ENCODE measurements at places on chromosomes 12 and 14.

GRCh38 chr12:124216966-124217365 lies 77.9 kb upstream of the RFLNA start:
- no peak for DNase-seq

DNA sequence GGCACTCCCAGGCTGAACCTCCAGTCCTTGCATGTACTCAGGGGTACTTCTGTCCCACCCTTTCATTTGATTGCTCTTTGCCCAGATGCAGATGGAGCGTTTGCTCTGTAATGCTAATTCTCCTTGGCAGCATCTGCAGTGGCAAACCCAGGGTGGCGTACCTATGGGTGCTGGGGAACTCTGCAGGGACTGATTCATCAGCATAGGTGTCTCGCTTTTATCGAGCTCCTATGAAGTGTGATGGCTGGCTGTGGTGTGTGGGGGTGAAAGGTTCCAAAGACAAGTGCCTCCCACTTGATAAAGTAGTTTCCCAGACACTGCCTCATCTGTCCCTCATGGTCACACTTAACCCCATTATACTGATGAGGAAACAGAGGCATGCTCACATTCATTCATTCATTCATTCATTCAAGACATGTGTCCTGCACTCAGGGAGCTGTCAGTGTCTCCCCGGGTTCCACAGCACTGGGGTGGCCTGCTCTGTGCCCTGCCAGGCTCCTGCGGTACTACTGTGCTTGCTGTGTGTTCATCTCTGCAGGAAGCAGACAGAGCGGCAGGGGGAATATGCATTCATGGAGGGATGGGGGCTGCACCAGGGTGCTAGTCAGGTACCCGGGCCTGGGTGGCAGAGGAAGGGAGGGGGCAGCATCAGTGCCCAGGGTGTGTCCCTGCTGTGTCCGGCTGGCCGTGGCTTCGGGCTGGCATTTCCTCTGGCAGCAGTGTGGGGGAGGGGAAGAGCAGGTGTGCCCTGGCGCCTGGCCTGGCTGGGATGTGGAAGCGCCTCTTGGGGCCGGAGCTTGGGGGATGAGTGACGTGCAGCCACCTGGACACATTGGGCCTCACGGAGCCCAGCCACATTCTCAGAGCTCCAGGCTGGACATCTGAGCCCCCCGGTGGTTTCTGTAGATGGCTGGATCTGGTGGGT lies 110.9 kb downstream of the TSPAN9 start:
- DNase-seq = peak; percentile 80

- no peak for DNase-seq
Observed at GRCh38 chr12:66851134-66851533, 172.3 kb upstream of the GRIP1 start.

DNA sequence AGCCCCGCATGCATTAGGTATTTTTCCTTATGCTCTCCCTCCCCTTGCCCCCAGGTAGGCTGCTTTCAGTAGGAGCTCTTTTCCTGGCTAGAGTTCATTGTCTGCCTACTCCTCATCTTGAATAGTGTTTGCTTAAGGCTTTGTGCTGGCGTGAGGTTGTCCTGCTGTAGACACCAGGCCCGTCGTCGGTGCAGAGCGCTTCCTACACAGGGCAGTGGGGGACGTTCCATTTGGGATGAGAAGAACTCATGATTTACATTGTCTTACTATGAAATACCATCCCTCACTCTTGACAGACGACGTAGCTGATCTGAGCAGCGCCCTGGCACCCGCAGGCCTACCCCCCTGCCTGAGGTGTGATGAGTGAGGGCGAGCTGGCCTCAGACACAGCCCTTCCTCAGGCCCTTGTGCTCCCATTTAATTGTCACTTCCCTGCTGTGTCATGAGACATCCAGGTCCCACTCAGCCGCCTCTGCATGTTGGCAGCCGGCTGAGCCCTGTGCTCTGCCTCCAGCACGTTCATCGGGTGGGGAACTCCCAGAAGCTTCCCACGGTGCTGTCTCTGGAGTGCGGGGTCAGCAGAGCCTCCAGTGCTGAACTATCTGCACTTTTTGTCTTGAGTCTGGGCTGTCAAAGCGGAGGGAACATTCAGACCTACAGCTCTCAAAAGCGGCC lies 76.0 kb downstream of the WDR20 start:
- no peak for DNase-seq

DNA sequence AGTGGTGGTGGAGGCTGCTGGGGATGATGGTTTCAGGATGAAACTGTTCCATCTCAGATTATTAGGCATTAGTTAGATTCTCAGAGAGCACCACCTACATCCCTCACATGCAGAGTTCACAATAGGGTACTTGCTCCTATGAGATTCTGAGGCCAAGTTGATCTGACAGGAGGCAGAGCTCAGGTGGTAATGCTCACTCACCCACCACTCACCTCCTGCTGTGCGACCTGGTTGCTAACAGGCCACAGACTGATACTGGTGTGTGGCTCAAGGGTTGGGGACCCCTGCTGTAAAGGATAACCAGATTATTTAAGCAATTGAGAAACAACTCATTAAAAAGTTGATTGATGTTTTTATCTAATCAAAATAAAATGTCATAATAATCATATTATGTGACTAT lies 248.5 kb downstream of the RERGL start:
- no peak for DNase-seq

GRCh38 chr14:99995700-99996356 lies 69.4 kb upstream of the EVL start:
- DNase-seq = peak; percentile 7

GRCh38 chr14:81710232-81710845 lies 176.7 kb upstream of the SEL1L start:
- DNase-seq = no peak

DNA sequence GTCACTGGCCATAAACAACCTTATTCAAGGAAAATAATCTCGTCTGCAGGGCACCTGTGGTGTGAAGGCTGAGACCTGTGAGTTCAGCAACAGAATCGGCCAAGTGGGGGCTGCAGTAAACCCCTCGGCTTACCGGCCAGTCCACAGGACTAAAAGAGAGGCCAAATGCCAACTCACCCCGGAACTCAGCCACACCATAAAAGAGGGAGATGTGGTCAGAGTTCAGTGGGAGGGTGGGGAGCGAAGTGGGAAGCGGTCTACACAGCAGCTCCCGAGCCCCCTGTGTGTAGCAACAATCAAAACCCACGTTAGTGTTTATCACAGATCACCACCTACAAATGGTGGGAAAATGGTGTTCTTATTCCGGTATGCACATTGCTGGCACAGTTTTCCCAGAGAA lies 153.0 kb downstream of the PIWIL1 start:
- no peak for DNase-seq

- DNase-seq = no peak
Observed at GRCh38 chr12:132583736-132584135, 26.6 kb downstream of the LRCOL1 start.

- no peak for DNase-seq
Observed at GRCh38 chr14:77843195-77843594, 43.3 kb downstream of the ADCK1 start.

DNA sequence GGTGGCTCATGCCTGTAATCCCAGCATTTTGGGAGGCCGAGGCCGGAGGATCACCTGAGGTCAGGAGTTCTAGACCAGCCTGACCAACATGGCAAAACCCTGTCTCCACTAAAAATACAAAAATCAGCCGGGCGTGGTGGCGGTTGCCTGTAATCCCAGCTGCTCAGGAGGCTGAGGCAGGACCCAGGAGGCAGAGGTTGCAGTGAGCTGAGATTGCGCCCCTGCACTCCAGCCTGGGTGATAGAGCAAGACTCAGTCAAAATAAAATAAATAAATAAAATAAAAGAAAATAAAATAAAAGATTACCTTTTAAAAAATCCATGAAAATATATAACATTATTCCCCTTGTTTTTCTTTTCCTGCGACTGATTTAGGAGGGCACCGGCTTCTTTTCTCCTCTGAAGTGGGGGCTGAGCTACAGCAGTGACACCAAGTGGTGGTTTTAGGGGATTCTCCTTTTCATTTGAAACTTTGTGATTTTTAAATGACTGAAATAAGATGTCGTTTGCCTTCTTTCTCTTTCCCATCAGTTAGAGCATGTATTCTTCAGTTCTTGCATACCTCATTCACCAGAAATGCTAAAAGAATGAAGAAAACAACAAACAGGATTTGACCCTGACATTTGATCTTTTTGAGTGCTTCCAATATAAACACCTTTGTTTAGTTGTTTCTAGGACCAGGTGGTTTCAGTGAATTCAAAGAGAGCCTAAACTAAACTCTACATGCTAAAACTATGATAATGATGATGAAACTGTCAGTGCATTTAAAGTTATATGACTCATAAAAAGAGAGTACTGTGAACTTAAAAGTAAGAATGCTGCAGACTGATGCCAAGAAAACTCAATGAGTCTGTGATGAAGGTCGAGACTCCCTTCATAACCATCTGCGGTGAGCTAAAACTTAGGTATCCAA lies 22.6 kb upstream of the PKP2 start:
- DNase-seq = peak; percentile 23

- no peak for DNase-seq
Observed at GRCh38 chr12:11854011-11854499, 204.6 kb downstream of the ETV6 start.

- DNase-seq = no peak
Observed at GRCh38 chr12:72141381-72141780, 130.8 kb upstream of the TRHDE start.

DNA sequence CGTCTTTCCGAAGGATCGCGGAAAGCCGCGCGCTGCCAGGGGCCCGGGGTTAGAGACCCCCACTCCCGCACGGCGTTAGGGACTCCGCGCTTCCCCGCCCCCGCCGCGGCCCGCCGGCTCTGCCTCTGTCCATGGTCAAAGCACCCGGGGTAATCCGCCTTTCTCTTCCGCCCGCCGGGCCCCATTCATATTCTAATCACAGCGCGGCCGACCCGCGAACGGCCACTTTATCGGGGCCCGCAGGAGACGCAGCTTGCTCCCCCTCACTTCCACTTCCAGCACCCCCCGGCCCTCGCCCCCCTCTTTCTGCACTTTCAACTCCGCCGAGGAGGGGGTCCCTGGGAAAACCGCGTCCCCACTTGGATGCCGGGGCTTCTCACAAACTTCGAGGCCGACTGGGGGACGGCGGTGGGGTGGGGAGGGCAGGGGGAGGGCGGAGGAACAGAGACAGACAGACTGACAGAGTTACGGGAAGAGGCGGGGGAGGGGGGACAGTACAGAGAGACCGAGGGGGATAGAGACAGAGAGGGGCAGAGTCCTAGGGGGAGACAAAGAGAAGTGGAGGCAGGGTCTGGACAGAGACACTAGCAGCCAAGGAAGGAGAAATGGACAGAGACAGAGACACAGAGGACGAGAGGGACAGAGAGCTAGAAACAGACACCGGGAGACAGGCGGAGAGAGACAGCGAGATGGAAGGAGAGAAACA lies 1.1 kb upstream of the RFX4 start:
- no peak for DNase-seq

DNA sequence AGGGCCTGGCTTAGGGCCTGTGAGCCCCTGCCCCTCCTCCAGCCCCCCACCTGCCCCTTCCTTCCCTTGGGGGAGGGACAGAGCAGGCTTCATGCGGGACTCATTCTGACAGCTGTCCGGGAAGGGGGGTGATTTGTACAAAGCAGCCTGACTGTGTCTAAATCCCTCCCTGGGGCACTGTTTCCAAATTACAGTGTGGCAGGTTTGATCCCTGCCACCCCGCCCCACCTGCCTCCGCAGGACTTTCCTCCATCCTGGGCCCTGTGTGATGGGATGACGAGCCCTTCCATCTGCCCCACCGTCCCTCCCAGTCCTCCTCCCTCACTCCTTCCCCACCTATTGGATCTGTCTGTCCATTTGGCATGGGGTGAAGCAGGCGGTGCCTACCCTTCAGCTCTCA lies 363.9 kb downstream of the BCL11B start:
- no peak for DNase-seq

DNA sequence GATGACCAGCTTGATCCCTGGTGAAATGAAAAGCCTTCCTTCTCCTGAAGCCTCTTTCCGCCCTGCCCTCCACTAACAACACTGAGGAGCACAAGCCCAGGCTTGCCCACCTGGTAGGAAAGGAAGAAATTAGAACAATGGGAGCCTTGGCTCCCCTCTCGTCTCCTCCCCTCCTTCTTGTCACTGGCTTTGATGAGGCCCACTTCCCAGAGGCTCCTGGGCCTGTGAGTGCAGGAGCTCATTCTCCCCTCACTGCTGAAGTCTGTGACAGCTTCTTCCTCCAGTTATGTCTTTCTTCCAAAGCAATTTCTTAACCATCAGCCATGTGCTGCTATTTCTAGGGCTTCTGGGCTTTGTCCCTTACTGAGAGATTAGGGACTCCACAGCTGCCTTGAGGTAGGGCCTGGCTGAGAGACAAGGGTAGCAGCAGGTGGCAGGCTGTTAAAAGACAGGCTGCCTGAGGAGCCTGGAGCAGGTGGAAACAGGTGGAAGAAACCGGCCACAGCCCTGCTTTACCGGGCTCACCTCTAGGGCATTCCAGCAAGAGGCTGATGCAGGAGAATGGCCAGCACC lies 53.6 kb upstream of the SRSF5 start:
- DNase-seq = no peak

- DNase-seq = no peak
Observed at GRCh38 chr12:101850199-101850598, 19.4 kb upstream of the GNPTAB start.

- DNase-seq = no peak
Observed at GRCh38 chr14:75979071-75979571, 2.7 kb downstream of the TGFB3 start.

- no peak for DNase-seq
Observed at GRCh38 chr14:68651652-68652432, 141.0 kb downstream of the ZFP36L1 start.

GRCh38 chr12:19829100-19829853 lies 390.0 kb downstream of the AEBP2 start:
- DNase-seq = no peak

GRCh38 chr12:107029081-107029480 lies 42.1 kb upstream of the MTERF2 start:
- no peak for DNase-seq

- DNase-seq = no peak
Observed at GRCh38 chr12:17097674-17098073, 491.7 kb upstream of the LMO3 start.

DNA sequence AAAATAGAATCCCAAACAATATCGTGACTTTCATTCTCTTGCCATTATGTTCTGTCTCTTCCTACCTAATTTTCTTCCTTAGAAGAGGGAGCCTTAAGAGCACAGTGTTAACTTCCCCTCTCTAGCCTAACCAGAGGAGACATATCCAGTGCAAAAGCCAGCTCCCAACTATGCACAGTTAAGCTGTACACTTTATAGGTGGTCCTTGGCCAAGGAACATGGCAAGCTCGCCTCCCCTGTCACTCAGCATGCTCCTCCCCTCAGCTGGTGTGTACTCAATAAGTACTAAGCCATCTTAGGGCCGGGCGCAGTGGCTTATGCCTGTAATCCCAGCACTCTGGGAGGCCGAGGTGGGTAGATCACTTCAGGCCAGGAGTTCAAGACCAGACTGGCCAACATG lies 255.1 kb upstream of the TMPO start:
- DNase-seq = no peak

Data from NCI-H774 (cell line).